ENCODE measurements at places on chromosomes 5 and 9.

DNA sequence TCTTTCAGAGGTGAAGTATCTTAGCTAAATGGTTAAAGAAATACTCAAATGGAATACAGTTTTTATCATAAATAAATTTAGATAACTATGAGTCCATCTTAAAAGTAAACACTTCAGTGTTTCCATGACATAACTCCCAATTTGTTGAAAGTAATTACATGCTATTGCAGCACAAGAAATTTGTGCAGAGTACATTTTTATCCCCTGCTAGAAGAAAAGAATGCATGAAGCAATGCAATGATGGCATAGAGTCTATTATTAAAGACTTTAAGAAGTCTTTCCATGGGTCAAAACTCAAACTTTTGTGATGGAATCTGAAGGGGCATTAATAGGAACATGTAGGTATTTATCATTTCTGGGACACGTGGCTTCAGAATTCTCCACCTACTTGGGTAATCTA is 106.6 kb upstream of the DPYSL3 start:
- no peak for DNase-seq

GRCh38 chr9:69155341-69156030 is 18.6 kb upstream of the TJP2 start:
- no peak for DNase-seq

- DNase-seq, result peak; percentile 17
Measured at GRCh38 chr9:12813960-12814876, 39.4 kb downstream of the LURAP1L start.

DNA sequence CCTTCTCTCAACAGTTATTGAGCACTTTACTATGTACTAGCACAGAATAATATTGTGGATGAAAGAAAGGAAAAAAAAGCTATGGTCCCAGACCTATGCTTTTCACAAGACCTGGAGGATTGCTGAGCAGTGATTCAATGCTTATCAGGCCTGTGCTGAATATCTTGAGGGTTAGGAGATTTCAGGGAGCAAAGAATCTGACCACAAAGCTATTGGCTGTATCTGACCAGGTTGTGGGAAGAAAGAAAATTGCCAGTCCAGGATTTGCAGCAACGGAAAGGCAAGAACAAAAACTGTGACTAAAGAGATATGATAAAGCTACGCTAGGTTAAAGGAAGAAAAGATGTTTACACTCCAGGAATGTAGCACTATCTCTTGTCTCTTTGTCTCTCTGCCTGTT is 14.9 kb upstream of the MACIR start:
- DNase-seq, result no peak

- DNase-seq, result no peak
Measured at GRCh38 chr5:55173687-55174230, 782 bp upstream of the CDC20B start.

GRCh38 chr5:67318746-67319145 is 122.1 kb upstream of the CD180 start:
- DNase-seq, result no peak
